ENCODE measurements at places on chromosomes 7 and 10.

- DNase-seq: no peak
Measured at GRCh38 chr10:65620404-65621048, 1305.3 kb upstream of the LRRTM3 start.

GRCh38 chr7:43554423-43554822, 28.5 kb upstream of the STK17A start:
- no peak for DNase-seq

GRCh38 chr7:91310830-91311460, 46.7 kb downstream of the FZD1 start:
- no peak for DNase-seq

- no peak for DNase-seq
Measured at GRCh38 chr10:126670895-126671261, 385 bp upstream of the C10orf90 start.

DNA sequence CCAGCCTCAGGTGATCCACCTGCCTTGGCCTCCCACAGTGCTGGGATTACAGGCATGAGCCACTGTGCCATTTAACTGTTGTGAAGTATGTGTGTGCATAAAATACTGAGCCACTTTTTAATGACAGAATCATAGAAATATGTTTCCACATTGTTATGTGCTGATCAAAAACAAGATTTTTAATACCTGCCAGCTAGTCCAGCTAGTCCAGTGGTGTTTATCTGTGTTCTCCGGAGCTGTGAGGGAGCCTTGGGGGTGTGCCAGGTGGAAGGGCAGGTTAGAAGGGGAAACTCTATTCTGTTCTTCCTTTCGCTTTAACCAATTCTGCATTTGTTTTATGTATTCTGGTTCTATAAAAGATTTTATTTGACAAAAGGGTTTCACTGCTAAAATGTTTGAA, 7.0 kb downstream of the FAM221A start:
- DNase-seq: no peak

Data from CD4-positive, alpha-beta T cell treated with Interleukin-15 for 1 hour (primary cell).